KG1 (cell line): ENCODE measurements at places on chromosomes 5 and 9.

DNA sequence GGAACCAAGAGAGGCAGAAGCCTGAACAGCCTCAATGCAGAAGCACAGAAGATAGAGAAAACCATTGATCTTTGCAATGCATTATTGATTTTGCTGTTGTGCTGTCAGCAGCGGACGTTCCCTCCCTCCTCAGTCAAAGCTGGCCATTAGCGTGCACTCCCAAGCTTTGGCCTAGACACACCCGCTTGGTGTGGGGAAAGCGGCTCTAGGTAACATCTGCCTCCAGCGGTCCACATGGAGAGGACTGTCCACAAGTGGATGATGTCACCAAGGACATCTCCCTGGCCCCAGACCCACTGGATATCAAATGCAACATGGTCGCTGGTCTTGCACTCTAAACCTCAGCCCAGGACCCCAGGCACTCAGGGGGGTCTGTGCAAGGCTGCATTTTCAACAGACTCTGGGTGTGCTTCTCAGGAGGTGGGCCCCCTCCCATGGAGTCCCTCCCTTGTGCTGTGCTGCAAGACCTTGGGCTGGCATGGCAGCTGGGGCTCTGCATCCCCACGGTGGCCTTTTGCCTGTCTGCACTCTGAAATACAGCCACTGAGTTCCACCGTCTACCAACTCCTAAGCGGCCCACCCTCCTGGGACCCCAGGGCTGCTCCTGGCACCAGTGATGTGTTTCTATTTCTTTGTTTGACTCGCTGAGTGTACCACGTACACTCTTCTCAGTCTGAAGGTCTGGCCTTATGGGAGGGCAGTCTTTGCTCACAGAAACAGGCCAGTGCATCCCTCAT is 1.9 kb downstream of the SEMA4D start:
- DNase-seq = no peak

DNA sequence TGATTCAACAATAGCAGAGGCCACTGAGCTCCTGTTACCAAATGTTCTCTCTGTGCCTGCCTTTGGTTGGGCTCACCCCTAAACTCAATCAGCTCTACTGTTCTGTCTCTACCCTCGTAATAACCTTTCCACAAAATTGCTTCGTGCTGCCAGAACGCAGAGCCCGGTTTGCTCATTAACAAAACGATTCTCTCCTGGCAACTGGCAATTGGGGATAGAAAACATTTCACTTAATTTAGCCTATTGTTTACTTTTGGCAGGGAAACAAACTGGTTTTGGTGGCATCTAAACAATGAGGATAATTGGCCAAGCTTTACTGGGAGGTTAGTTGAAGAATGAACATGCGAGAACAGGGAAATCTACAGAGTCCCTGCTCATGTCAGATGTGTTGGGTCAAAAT is 56.6 kb downstream of the SLC28A3 start:
- no peak for DNase-seq

- DNase-seq = no peak
These were observed 597 bp upstream of the CENPH start for GRCh38 chr5:69188811-69189161.

- DNase-seq = no peak
These were observed 1.6 kb downstream of the SKP1 start for GRCh38 chr5:134174841-134175839.

DNA sequence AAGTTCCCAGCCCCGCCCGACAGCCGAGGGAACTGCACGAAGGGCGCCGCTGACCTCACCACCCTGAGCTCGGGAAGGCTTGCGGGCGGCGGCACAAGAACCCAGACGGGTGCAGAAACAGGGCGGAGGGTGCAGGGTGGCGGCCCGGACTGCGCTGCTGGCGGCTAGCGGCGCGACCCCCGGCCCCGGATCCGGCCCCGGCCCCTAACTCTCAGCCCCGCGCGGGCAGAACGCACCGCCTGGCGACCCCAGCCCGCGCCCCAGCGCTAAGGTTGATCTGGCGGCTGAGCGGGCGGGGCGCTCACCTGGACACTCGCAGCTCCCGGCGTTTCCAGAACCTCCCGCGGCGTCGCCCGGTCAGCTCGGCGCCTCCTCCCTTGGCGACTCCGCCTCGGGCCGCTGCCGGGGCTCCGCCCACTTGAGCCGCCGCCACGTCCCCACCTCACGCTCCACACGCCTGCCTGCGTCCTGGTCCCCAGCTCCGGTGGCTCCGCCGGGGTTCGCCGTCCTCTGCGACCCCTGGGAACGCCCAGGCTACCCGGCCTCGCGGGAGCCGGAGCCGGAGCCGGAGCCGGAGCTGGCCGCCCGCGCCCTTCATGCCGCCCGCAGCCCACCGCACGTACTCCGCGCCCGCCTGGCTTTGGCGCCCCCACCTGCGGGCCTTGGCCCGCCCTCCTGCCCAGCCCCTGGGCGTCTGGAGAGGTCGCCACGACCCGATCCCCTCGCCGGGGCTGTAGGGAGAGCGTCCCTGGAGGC is at the start of gene P4HA2:
P4HA2 (minus strand) TSS at position 369 of the 756 bp plus-strand sequence. CDS start 9,227 bp downstream, outside the sequence.
- DNase-seq = no peak

DNA sequence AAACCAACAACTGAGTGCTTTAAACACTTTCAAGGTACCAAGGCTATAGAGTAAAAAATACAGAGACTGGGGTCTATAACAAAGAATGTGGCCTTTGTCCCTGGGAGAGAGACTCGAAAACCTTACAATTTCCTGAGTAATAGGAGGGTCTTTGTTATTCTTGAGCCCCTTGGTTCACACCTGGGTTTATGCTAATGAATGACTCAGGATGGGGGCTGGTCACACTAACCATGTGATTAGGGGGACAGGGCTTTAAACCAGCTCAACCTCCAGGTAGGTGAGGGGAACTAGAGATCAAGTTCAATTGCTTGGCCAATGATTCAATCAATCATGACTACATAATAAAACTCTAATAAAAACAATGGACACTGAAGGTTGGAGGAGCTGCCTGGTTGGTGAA is 50.2 kb downstream of the PLPP1 start:
- DNase-seq = no peak

DNA sequence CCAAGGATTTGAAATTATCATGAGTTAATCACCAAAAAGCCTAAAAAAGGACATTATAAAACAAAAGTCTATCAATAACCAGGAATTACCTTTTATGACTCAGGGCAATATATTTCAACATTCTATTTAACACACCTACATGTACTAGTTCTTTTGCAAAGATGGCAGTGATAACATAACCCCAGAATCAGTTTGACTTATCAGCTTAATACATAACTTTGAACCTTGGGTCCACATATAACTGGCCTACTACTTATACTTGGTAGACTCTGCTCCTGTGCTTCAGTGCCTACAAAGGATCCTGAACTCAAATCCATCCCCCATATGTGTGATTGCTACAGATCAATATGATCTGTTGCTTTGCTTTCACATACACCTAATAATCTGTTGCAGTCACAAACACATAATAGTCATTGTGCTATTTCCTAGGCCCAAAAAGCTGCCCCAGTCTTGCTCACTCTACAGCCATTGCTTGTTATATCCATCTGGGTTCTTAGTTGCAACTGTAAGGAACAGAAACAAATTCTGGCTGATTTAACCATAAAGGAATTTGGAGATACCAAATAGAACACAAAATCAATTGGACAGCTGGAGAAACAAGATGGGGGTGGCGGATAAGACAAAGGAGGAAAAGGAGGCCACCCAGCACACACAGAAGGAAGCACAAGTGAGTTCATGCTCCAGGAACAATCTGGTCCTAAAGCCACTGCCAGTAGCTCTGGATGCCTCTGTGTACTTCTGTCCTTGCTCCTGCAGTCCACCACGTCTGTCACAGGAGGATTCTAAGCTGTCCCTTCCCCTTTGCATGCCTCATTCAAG is 25.5 kb downstream of the DEPDC1B start:
- no peak for DNase-seq

- no peak for DNase-seq
These were observed 138.2 kb upstream of the LPAR1 start for GRCh38 chr9:111176511-111176910.

DNA sequence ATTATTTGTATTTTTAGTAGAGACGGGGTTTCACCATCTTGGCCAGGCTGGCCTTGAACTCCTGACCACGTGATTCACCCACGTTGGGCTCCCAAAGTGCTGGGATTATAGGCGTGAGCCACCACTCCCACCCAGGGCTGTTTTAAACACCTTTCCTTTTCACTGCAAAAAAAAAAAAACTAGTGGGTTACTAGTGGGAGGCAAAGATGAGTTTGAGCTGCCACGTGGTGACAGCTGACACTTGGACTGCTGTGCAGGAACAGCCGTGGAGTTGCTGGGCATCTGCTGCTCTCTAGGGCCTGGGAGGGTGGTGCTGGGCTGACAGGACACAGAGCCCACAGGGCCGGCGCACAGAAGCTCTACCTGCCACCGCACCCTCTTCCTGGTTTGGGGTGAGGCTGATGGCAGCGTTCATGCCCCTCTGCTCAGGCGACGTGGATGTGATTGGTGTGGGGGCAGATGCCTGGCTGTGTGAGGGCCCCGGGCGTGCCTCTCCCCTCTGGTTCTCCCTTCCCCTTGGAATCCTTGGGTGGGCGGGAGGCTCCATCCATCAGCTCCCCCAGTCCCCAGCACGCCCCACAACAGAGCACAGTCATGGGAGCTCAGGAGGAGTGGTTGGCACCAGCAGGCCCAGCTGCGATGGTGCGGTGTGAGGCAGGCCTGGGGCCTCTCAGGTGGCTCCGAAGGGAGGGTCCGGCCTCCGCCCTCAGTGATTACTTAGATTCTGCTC is 16.9 kb downstream of the RABL6 start:
- no peak for DNase-seq

DNA sequence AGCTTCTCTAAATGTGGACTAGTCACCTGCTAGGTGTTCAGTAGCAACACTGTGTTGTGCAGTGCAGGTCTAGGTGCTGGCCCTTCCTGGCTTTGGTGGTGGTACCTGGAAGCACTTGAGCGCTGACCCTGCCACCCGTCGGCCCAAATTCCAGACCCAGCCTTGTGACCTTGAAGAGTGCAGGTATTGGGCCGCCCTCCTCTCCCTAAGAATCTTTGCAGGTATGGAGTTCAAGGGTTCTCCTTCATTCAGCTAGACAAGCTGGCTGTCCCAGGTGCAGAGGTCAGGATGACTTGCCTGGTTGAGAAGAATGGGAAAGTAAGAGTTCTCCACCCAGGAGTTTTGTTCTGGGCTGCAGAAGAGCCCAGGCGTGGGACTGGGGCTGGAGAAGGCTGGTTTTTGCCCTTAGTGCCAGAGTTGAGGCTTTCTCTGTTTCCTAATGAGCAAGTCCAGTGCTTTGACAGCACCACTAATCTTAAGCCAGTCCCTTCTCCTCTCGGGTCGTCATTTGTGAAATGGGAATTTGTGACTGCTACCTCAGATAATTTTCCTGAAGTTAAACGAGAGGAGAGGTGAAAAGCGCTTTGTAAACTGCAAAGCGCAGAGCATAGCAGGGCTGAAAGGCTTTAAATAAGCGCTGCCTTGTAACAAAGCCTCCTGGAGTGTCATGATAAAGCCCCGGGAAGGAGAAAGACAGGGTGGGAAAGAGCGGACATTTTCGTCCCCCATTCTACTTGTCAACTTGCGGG is 4.0 kb downstream of the FOXE1 start:
- no peak for DNase-seq

GRCh38 chr9:124790801-124791505 is 14.0 kb downstream of the OLFML2A start:
- DNase-seq = no peak

DNA sequence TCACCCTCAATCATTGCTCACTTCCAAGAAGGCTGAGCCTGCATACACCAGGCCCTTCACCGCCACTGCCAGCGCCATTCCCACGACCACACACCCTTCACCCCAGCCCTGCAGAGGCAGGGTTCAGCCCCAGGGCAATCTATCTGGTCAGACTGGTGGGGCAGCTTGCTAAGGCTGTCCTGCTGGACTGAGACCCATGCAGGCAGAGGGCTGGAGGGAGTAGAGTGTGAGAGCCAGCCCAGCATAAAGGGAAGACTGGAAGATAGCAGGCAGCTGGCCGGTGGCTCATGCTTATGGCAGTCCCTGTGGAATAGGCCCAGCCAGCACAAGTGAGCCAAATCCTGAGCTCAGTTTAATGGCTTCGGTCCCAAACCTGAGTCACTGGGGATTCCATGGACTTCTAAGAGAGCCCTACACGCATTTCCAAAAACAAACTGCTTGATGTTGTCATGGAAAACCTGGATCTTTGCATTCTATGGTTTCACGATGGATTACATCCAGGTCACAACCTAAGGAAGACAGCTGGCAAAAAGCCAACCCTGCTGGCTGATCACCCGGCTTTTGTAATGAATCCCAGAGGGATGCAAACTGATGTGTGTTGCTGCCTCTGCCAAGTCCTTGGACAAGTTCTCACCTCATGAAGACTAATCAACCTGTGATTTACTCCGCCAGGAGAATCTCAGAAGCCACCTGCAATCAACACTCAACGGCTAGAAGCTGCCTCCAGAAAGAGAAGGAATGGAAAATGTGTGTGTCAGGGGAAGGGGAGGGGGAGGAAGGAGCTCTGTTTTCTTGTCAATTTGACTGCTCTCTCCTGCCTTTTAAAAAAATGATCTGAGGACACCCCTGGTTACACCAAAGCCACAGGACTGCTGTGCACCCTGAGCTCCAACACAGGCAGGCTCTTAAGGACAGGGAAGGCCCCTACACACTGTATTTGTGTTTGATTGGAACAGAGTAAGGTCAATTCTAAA is 143.6 kb downstream of the LHFPL2 start:
- no peak for DNase-seq

- DNase-seq = no peak
These were observed 111.4 kb upstream of the SLC1A3 start for GRCh38 chr5:36494841-36495601.

GRCh38 chr9:127943731-127944144 is 6.1 kb upstream of the DPM2 start:
- peak; percentile 38 for DNase-seq

DNA sequence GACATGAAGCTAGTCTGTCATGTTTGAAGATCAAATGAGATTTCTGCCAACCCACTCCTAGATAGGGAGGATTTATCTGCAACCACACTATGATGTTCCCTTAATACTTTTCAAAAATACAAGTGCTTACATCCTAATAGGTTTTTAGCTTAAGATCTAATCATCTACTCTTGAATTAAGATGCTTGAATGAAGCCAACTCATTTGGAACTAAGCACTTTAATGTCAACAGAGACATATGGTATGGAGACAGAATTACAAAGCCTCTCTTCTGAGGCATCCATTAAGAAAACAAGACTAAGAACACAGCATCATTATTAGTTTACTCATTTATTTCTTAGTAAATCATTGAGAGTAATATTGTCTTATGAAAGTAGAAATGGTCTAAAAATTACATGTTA is 139.3 kb upstream of the NFIB start:
- DNase-seq = no peak

DNA sequence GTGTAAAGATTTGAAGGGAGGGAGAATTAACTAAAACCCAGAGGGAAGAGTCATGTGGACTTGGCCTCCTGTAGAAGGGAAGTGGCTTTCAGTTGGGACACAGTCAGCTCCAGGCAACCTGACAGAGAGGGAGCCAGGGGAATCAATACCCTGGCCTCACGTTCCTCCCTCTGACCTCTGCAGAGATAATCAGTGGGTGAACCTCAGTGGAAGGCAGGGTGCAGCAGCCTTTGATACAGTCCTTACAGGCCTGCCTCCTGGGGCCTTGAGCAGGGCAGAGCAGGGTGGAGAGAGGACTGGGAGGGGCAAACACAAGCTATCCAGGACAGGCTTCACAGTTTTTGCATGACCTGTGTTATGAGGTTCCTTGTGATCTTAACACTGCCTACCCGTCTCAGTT is 61.9 kb upstream of the GPBP1 start:
- DNase-seq = no peak

GRCh38 chr5:53994148-53994547 is 316.2 kb downstream of the ARL15 start:
- DNase-seq = no peak
